Central memory CD4-positive, alpha-beta T cell (primary cell): ENCODE measurements at places on chromosomes 16 and 17.

- no peak for DNase-seq
These were observed 3.9 kb downstream of the GCGR start for GRCh38 chr17:81807839-81808238.

GRCh38 chr17:49100601-49101000 is 32.0 kb upstream of the B4GALNT2 start:
- DNase-seq = no peak

DNA sequence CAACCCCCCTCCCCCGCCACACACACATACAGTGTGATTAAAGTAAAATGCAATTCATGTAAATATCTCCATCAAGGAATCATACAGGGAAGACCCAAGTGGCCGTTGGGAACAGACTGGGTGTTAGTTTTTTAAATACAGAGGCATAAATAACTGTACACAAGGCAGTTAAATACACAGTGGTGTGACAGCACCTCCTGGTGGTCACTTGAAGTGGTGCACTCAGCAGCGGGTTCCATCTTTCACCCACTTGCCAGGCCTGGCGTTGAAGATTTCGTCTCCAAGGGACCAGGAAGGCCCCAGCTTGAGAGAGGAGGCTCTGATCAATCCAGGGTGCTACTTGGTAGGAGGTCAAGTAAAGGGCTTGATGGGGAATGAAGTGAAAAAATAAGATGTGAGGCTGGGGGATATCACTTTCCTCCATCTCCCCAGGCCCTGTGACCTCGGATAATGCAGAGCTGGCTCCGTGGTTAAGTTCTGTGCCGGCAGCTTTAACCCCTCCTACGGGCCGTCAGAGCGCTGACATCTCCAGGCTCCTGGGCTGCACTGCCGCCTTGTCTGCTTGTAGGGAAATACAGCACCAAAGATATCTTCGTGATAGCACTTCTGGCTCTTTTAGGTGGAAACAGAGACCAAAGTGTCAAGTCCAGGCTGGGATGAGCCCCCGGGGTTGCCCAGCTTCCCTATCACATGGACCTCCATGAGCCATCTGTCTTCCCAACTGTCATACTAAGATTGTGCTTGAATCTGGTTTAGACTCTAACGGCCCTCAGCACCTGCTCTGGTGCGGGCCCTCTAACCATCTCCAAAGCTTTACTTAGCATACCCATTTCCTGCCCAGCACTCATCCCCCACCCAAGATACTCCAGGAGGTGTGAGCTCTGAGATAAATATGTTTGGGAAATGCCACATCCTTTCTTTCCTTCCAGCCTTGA is 20.7 kb downstream of the LGALS9 start:
- peak; percentile 39 for DNase-seq

DNA sequence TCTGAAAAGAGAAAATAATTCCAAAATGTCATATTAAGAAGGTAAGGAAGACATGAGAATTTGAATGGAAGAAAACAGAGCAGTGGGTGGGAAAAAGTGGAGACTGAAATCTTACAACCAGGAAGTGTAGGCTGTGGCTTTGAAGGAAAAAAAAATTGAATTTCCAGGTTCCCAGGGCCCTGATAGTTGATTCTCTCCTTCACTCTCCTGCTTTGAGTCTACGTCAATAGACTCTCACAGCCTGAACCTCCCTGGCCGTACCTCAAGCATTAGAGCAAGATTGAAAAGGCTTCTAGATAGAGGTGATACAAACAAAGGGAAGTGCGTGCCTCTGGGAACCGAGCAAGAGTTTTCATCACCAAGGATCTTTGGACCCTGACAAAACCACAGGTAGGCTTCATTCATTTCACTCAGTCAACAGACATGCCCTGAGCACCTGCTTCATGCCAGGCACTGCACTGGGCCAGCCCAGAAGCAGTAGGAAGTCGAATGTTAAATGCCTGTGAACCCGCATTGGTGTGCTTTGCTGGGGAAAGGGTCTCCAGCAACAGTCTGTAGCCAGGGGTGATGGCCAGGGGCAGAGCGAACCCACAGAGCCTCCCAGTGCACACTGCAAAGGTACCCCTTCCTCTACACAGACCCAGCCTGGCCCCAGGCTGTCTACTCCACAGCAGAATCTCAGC is 163.9 kb downstream of the SLC39A11 start:
- DNase-seq = no peak

DNA sequence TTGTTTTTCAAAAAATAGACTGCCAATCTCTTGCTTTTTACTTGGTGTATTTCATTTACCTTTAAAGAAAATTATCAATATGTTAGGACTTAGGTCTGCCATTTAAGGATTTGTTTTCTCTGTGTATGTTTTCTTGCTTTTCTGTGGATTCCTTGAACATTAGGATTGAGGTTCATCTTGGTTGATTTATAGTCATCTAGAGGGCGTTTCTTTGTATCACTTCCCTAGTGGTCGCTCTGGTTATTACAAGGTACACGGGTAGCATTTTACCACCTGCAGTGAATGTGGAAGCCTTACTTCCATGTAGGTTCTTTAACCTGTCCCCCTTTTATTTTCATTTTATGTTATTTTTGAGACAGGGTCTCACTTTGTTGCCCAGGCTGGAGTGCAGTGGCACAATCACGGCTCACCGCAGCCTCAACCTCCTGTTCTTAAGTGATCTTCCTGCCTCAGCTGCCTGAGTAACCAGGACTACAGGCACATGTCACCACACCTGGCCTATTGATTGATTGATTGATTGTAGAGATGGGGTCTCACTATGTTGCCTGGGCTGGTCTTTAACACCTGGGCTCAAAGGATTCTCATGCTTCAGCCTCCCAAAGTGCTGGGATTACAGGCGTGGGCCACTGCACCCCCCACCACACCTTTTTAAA is 35.2 kb upstream of the CBX4 start:
- peak; percentile 12 for DNase-seq
